ENCODE measurements at places on chromosomes 13 and 19.

- no peak for DNase-seq
Measured at GRCh38 chr13:32320528-32320927, 5.2 kb downstream of the BRCA2 start.

- no peak for DNase-seq
Measured at GRCh38 chr13:96671073-96671472, 323.2 kb downstream of the OXGR1 start.

- no peak for DNase-seq
Measured at GRCh38 chr19:42086770-42087550, 11.0 kb downstream of the ZNF574 start.

DNA sequence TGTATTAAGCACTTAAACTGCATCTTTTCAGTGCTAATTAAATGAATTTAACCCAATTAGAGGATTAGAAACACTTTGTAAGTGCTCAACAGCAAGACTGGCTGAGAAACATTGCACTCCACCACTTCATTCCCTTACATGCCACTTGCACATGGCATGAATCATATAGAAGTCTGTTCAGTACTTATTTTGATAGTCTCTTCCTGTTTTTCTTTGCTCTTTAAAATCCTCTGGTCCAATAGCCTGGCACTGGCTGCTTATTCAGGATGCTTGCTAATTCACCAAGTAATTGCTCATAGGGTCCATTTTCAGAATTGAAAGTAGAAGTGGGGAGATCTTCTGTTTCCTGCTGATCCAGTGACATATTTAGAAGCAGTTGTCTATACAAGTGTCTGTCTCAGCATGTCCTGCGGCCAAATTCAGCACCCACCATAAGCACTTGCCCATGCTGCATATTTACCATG, 900.1 kb downstream of the PCDH9 start:
- no peak for DNase-seq

GRCh38 chr13:41599619-41600018, 142.3 kb downstream of the RGCC start:
- no peak for DNase-seq

- DNase-seq, result no peak
Measured at GRCh38 chr19:29923653-29924052, 18.4 kb upstream of the URI1 start.

DNA sequence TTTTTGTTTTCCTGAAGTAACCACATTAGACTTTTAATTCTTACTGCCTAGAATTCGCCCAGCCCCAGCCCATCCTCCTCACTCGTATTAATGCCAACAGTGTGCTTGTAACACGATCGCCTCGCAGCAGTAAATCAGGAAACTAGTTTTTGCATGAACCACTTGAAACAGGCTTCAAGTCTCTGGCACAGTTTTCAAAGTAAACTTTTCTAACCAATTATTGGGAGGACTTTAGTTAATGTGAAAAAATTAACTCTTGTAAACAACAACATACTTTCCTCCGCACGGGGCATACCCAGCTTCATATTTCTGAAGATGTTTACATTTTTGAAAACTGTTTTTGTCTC, 39.2 kb downstream of the TNFRSF19 start:
- no peak for DNase-seq

DNA sequence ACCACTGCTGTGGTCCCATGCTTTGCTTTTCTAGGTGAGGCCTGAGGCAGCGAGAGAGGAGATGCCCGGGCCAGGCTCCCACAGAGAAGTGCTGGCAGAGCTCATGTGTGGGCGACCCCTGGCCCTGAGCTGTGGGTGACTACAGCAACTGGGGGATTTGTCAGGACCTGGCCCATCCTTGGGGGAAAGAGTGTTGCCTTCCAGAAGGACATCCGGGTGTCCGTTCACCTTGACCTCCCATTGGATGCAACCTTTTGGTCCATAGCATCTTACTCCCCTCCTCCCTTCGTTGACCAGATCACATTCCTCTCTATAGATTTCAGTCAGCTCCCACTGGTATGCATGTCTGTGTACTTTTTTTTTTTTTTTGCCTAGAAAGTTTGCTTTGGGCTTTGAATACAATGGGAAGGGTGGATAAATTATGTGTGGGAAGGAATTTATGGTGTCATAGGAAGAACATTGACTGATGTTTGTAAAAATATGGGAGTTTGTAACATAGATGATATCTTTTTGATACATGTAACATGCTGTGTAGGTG, 84.2 kb upstream of the RNF113B start:
- no peak for DNase-seq

GRCh38 chr19:13054626-13055212, 47.9 kb downstream of the LYL1 start:
- no peak for DNase-seq

GRCh38 chr13:62537593-62537992, 1121.9 kb upstream of the PCDH20 start:
- no peak for DNase-seq

DNA sequence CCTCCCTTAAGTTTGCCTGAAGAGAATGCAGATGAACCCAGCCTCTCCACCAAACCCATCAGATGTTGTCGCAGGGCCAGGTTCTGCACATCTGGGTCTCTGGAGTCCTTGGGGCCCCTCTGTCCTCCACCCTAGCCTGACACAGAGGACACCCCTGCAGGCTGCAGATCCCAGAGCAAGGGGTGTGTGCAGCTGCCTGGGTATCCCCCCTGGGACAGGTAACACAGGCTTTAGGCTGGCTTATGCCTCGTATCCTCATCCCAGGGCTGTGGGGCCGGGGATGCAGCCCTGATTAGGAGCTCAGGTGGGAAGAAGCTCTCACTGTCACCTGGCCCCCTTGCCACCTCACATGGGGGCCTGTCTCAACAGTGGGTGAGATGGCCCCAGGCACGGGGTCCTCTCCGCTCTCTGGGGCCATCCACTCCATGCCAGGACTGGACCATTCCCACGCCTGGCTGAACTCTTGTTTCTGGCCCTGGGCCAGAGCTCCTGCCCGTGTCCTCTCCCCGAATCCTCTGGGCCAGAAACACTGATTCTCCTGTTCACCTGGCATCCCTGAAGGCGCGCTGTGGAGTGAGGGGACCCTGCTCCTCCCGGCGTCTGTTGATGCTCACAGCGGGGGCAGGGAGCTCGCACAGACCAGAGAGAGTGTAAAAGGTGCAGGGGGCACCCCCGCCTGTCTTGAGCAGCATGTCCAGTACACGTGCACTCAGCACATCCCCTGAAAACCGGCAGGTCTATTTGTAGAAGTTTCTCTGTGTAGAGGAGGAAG, 38.7 kb upstream of the TPM4 start:
- no peak for DNase-seq

GRCh38 chr13:26362261-26362660, 108.3 kb downstream of the CDK8 start:
- DNase-seq, result no peak

DNA sequence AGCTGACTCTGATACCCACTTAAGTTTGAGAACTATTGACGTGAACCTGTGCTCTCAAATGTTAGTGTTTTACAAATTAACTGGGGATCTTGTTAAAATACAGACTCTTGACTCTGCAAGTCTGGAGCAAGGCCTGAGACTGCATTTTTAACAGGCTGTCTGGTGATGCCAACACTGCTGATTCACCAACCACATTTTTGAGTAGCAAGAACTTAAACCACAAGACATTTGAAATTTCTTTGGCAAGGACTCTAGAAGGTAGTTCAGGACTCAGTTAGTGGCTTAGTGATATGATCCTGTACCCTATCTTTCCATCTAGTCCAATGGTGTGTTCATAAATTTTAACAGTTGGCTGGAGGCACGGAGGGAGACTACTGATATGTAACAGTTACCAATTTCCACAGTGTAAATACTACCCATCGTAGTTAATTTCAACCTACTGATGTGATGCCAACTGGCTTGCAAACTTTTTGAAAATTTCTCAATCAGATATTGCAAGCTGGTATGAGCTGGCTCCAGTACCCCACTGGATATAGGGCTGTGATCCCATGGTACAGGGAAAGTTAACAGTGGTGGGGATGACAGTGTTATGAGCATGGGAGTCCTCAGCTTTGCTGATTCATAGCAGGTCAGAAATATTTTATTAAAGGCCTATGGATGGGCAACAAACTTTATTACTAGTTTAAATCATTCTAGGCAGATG, 255.1 kb downstream of the TBC1D4 start:
- no peak for DNase-seq

GRCh38 chr13:113078902-113079780, 26.4 kb upstream of the F7 start:
- no peak for DNase-seq

DNA sequence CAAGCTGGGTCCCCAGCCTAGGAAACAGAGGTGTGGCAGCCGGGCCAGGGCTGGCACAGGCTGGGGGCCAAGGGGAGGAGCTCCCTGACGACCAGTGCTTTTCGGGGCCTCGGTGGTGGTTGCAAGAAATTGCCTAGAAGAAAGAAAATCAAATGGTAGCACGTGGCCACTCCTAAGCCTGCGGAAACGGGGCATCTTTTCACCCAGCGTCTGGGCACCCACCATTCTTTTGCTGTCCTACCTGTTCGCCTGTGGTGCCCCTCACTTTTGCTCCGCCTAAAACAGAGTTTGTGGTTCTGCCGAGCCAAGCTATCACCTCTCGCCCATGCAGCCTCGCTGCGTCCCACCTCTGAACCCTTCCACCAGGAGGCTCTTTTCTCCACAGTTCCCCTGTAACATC, 7.1 kb upstream of the KRTDAP start:
- DNase-seq, result no peak

- DNase-seq, result no peak
Measured at GRCh38 chr19:51070334-51071094, 5.6 kb upstream of the KLK13 start.

DNA sequence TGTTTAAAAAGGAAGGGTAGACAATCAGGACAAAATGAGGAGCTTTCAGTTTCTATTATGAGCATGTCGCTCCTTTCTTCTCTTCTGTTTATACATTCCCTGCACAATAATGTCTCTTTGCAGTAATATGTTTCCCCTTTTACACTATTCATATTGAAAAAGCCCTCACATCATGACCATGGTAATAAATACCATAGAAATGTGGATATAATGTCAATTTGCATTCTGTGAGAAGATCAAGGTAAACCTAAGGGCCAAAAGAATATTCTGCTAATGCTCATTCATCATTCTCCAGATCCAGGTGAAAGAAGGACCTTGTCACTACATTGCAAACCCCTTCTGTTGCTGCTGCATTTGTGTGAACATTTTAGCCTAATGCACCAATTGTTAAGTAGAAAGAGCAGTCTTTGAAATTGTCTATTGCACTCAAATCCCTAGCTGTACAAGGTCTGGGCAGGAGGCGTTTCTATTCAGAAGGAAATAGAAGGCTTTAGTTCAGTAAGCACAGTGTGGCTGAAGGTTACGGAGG, 117.6 kb upstream of the SOX21 start:
- DNase-seq, result no peak

DNA sequence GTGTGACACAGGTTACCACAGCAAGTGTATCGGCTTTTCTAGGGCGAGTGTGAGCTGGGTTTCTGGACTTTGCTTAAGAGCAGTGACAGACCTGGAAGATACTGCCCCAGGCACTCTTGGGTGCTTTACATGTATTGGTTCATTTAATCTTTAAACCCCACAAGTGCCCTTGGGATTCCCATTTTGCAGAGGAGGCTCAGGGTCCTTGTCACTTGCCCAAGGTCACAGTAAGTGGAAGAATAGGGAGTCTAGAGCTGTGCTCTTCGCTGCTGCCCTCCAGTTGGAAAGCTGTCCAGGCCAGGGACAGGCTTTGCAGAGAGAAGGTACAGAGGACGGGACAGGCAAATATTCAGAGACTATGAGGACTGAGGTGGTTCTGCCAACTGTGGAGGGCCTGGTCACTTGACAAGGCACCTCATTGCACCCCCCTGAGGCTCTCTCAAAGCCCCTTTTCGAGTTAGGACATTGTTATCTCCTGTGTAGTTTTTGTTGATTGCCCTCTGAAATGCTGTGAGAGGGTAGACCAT, 42.4 kb downstream of the BBC3 start:
- DNase-seq, result no peak

GRCh38 chr19:18897094-18898029, 1.4 kb upstream of the CERS1 start:
- DNase-seq, result no peak

DNA sequence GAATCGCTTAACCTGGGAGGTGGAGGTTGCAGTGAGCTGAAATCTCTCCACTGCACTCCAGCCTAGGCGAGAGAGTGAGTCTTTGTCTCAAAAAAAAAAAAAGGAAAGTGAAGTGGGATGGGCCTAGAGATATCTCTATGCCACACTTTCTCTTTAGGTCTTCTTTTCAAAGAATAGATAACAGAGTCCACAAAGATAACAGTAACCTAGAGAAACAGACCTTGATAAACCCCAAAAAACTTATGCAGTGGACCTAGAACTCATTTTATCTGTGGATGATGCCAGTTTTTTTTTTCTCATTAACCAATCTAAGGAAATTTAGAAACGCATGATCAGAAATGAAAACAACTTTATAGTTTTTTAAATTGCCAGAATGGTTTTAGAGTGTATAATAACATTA, 227.4 kb downstream of the LHFPL6 start:
- no peak for DNase-seq

DNA sequence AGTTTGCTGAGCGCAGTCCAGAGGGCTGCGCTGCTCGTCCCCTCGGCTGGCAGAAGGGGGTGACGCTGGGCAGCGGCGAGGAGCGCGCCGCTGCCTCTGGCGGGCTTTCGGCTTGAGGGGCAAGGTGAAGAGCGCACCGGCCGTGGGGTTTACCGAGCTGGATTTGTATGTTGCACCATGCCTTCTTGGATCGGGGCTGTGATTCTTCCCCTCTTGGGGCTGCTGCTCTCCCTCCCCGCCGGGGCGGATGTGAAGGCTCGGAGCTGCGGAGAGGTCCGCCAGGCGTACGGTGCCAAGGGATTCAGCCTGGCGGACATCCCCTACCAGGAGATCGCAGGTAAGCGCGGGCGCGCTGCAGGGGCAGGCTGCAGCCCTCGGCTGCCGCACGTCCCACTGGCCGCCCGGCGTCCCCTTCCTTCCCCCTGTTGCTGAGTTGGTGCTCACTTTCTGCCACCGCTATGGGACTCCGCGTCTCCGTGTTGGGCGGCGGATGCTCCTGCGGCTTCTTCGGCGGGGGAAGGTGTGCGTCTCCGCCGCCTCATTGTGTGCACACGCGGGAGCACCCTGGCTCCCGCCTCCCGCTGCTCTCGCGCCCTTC, 772 bp downstream of the GPC6 start:
- no peak for DNase-seq

DNA sequence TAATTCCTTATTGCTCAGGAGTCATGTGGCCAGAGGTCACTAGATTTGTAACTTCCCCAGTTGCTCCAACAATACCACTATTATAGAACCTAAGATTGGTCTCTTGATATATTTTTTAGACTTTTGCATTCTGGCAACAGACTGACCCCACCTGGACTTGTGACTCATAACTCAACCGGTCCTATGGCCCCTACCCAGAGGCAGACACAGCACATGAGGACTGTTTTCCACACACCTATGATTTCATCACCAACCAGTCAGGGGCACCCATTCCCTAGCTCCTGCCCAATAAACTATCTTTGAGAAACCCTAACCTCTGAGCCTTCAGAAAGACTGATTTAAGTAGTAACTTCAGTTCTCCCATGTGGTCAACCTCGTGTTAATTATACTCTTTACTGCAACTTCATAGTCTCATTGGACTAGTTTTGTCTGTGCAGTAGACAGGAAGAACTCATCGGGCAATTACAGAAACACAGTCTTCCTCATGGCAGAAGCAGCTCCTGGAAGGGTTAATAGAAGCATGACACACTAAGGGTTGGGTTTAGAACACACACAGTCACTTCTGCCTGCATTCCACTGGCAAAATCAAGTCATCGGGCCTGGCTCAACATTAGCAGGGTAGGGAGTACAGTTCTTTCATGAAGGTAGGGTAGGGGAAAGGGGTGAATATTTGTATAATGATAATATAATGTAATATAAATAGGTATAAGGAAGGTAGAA, 251.8 kb downstream of the UQCRFS1 start:
- no peak for DNase-seq

- DNase-seq, result no peak
Measured at GRCh38 chr13:45850027-45850613, 1.4 kb downstream of the SIAH3 start.

GRCh38 chr19:408902-409515, at the start of gene C2CD4C:
Gene C2CD4C (minus strand): TSS chr19:409147. CDS start chr19:408361, 786 bp downstream.
- no peak for DNase-seq

Data from activated CD4-positive, alpha-beta T cell treated with anti-CD3 and anti-CD28 coated beads for 24 hours (primary cell).